ENCODE measurements at places on chromosomes 7 and 10.

- no peak for DNase-seq
Measured at GRCh38 chr10:12943425-12943824, 58.1 kb downstream of the CCDC3 start.

- DNase-seq, result no peak
Measured at GRCh38 chr7:105786520-105787470, 89.6 kb downstream of the ATXN7L1 start.

GRCh38 chr10:77673515-77674140 lies 36.0 kb upstream of the KCNMA1 start:
- DNase-seq, result no peak

- DNase-seq, result peak; percentile 33
Measured at GRCh38 chr10:97483921-97484320, 14.3 kb downstream of the MMS19 start.

DNA sequence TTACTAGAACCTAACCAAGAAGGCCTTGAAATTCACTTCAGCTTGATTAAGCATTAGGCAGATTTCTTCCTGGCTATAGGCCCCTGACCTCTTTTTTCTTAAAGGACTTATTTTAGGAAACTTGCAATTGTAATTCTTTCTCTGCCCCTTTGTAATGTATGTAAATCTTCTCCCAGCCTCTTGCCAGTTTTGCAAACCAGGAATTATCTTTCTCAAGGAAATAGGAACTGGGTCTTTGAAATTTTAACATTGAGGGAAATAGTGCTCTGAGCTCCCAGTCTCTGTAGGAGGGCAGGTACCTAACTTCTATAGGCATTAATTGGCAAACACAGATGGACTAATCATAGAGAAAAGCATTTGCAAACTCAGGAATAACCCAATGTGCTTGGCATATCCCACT lies 342.7 kb downstream of the THSD7A start:
- DNase-seq, result no peak

GRCh38 chr10:75021379-75022249 lies 89.8 kb upstream of the SAMD8 start:
- DNase-seq, result no peak

DNA sequence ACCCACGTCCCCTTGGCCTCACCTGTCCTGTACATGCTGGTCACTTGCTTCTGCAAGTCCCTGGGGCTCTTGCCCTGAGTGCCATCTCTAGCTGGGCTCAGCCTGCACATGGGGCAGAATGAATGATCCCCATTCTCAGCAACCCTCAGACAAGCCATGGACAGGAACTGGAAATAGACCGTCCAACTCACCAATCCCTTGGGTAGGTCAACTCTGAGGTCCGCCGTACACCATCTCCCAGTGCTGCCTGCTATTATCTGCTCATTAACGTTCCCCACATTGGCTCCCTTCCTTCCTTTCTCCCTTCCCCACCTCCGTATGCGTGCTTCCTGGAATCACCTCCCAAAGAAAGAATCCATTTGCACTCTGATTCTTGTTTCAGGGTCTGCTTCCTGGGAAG lies 335.0 kb downstream of the SFMBT2 start:
- DNase-seq, result no peak

GRCh38 chr7:112504093-112504695 lies 23.4 kb downstream of the LSMEM1 start:
- no peak for DNase-seq

DNA sequence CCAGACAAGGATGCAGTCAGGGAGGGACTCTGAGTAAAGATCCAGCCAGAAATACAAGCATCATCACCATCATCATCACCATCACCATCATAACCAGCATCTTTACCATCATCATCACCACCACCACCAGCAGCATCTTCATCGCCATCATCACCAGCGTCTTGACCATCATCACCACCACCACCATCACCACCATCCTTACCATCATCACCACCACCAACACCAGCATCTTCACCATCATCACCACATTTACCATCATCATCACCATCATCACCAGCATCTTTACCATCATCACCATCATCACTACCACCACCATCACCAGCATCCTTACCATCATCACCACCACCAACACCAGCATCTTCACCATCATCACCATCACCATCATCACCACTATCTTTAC lies 44.1 kb upstream of the CPXM2 start:
- DNase-seq, result no peak

- no peak for DNase-seq
Measured at GRCh38 chr7:12385364-12385786, 18.3 kb downstream of the VWDE start.

GRCh38 chr7:157080111-157080730 lies 58.5 kb upstream of the UBE3C start:
- DNase-seq, result no peak

DNA sequence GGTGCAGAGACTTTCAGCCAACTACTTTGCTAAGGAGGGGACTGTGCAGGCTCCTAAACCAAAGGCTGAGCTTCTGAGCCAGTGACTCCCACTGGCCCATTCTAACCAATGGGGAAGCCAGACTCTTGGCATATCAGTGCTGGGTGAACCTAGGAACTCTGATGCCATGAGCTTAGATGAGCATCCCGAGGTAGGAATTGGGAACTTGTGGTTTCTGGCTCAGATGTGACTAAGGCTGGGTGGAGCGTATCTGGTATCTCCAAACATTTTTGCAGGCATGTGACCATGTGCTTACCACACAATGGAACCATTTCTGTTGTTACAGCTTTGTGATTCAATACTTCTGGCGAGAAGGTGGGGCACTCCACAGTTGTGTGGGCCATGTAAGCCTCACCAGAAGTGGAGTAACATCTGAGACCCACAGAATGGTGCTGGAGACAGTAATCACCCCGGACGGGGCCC lies 2.5 kb upstream of the AVPI1 start:
- DNase-seq, result peak; percentile 37

DNA sequence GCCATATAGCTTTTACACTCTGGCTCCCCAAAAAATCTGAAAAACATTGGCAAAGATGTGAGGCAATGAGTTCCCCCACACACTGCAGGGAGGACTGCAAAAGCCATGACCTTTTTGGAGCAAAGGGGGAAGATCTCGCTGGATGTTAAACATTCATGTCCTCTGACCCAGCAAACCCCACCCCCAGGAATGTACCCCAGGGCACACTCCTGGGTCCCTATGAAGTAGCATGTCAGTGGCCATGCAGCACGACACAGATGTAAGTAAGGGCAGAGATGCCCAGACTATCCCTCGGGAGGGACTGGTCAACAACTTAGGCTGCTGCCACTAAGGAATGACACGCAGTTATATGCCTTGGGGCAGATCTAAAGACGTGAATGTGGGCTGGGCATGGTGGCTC lies 100.6 kb downstream of the DLG5 start:
- no peak for DNase-seq

All from lung microvascular endothelial cell (primary cell).